ENCODE measurements at places on chromosomes 16 and 17. TPM values are rescaled to one million over a fixed set of nuclear protein-coding genes. Genes with fewer than 3 reads are reported as not detected.

The FOXJ1 gene
- total RNA-seq = not detected

The CASKIN1 gene
- 5.8 TPM for total RNA-seq

The DLG4 gene
- 20.6 TPM for total RNA-seq

The ITGB4 gene
- total RNA-seq = 7.5 TPM

The PRDM7 gene
- total RNA-seq = not detected

The SAMD14 gene
- total RNA-seq = 1.7 TPM

The TSPOAP1 gene
- total RNA-seq = 12.1 TPM

The HOXB13 gene
- total RNA-seq = not detected

The ZNF598 gene
- 18.5 TPM for total RNA-seq

The FBXO39 gene
- not detected for total RNA-seq

The CKLF gene
- total RNA-seq = 14.7 TPM

The PHOSPHO1 gene
- 0.78 TPM for total RNA-seq

The TBC1D3C gene
- not detected for total RNA-seq

The CDH1 gene
- total RNA-seq = not detected

The SLC12A3 gene
- not detected for total RNA-seq

The C16orf54 gene
- total RNA-seq = 0.73 TPM

The KRTAP1-1 gene
- not detected for total RNA-seq

The TPPP3 gene
- total RNA-seq = 9.5 TPM

The TP53TG3C gene
- total RNA-seq = 0.46 TPM

The NME2 gene
- total RNA-seq = 278 TPM

The ATP2A3 gene
- total RNA-seq = 7.7 TPM

The ARL17B gene
- 14.9 TPM for total RNA-seq

The NLRC5 gene
- 8.6 TPM for total RNA-seq

The SLFN14 gene
- total RNA-seq = not detected

The TBC1D26 gene
- total RNA-seq = not detected

The TMC5 gene
- not detected for total RNA-seq

The CDK5R1 gene
- 1.3 TPM for total RNA-seq

The SLC16A6 gene
- total RNA-seq = 0.16 TPM

The CCL16 gene
- not detected for total RNA-seq

The STH gene
- not detected for total RNA-seq

The FOXF1 gene
- total RNA-seq = 0.05 TPM

The GDPD3 gene
- total RNA-seq = 2.2 TPM

The ECI1 gene
- 205 TPM for total RNA-seq

The CHST4 gene
- not detected for total RNA-seq

The MEAK7 gene
- 7.4 TPM for total RNA-seq

The C17orf100 gene
- total RNA-seq = 0.92 TPM

The HS3ST3A1 gene
- 0.57 TPM for total RNA-seq

The VASN gene
- total RNA-seq = 6.4 TPM

The MPO gene
- total RNA-seq = 0.08 TPM

The NPIPA8 gene
- total RNA-seq = 0.16 TPM

The PYDC1 gene
- not detected for total RNA-seq

The SMIM36 gene
- total RNA-seq = not detected

The ATP1B2 gene
- 3.8 TPM for total RNA-seq

The PERCC1 gene
- total RNA-seq = 0.35 TPM

The RAPGEFL1 gene
- 2.1 TPM for total RNA-seq

The BAHCC1 gene
- total RNA-seq = 9.9 TPM

The ATP6V0D1 gene
- 67.7 TPM for total RNA-seq

The KRTAP4-1 gene
- not detected for total RNA-seq

The PRAC1 gene
- total RNA-seq = not detected

The NPB gene
- total RNA-seq = 0.38 TPM

The FCSK gene
- 7.5 TPM for total RNA-seq

The GSG1L gene
- total RNA-seq = 0.19 TPM

The HBA2 gene
- total RNA-seq = 86.1 TPM

The KRT27 gene
- total RNA-seq = not detected

The CDC42EP4 gene
- total RNA-seq = 58.8 TPM
